Activated T-cell treated with anti-CD3 and anti-CD28 coated beads for 1 hour (primary cell): ENCODE measurements at places on chromosomes 2 and 18.

GRCh38 chr2:118616432-118616831, 231.0 kb downstream of the EN1 start:
- DNase-seq: no peak

DNA sequence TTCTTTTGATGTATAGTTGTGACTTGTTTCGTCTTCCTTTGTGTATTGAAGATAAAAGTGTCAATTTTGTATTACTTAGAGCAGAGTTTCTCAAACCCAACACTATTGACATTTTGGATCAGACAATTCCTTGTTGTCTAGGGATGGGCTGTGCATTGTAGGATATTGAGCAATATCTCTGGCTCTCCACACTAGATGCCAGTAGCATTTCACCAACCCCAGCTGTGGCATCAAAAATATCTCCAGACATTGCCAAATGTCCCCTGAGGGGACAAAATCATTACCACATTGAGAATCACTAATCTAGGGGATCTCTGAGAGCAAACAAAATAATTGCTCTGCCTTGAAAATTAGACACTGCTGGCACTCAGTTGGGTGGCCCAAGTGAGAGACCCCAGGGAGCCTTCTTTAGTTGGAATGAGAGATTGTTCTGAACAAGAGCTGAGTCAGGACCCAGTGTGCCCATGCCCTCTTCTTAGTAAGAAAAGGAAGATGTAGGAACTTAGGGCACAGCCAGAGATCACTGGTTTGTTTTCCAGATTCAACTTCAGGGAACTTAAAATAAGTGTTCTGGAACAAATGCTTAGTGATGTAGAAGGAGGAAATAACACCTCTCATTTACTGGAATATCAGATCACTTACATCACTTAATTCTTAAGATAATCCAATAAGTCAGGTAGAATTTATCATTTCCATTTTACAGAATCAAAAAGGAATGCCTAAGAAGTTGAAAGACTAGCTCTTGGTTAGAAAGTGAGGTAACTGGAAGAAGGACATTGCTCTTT, 466.6 kb upstream of the TNP1 start:
- DNase-seq: no peak

DNA sequence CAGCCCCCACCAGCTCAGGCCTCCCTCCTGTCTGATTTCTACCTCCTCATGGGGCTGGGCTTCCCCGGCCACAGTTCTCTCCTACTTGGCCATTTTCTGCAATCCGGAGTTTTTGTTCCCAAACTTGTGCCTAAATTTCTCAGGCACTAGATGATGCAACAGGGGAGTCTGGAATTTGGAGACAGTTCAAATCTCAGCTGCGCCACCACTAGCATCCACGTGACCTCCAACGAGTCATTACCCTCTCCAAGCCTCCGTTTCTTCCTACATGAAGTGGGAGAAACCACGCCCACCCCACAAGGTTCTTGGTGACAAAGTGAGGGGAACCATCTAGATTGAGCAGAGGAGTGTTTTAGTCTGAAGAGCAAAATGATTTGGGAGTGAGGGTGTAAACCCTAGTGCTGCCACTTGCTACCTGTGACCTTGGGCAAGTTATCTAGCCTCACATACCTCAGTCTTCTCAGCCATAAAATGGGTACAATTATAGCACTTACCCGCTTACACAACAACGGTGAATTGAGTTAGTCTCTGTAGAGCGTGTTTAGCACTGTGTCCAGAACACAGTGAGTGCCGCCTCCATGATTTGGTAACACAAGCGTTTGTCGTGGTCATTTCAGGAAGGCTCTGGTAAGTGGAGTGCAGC, 61.4 kb upstream of the ASAP2 start:
- DNase-seq: no peak

DNA sequence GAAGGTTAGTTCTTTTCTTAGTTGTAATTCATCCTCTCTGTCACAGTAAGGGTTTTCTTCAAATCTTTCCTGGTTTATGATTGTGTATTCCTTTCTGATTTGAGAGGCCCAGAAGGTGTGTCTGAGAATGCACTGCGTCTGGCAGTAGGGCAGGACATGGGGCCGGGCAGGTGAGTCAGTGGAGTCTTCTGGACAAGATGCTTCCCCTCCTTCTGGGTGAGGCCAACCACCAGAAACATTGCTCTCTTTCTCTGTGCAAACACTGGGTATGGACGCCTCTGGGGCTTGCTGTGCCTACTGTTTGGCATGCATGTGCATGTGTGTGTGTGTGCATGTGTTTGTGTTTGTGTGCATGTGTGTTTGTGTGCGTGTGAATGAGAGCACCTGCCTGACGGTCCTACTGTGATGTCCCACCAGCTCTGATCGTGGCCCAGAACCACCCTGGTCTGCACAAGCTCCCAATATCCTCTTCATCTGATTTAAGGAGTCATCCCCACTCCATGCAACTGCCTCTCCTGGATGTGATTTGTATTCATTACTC, 93.2 kb upstream of the DLX2 start:
- DNase-seq: no peak

DNA sequence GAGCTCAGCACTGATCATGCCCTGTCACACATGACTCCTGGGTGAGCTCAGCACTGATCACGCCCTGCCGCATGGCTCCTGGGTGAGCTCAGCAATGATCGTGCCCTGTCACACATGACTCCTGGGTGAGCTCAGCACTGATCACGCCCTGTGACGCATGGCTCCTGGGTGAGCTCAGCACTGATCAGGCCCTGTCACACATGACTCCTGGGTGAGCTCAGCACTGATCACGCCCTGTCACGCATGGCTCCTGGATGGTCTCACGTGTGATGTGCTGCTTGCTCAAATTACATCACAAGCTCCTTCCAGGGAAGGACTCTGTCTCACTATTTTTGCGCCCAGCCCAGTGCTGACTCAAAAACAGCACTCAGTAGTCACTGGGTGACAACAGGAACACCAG, 258.0 kb downstream of the HDAC4 start:
- DNase-seq: no peak

DNA sequence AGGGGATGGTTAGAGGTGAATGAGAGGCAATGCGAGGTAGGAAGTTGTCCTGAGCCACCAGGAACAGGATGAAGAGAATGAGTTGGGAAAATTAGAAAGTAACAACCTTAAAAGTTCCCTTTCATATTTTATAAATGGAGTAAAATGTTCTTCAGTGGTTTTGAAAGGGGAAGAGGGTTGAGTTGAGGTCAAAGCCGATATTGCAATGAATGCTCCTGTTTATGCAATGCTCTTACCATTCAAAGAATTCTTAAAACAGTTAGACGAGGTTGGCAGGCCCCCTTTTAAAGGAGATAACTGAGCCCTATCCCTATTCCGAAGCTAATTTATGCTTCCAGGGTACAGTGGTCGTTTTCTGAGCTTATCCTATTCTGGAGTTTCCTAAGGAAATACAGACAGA, 2110.3 kb upstream of the CELF4 start:
- DNase-seq: no peak

DNA sequence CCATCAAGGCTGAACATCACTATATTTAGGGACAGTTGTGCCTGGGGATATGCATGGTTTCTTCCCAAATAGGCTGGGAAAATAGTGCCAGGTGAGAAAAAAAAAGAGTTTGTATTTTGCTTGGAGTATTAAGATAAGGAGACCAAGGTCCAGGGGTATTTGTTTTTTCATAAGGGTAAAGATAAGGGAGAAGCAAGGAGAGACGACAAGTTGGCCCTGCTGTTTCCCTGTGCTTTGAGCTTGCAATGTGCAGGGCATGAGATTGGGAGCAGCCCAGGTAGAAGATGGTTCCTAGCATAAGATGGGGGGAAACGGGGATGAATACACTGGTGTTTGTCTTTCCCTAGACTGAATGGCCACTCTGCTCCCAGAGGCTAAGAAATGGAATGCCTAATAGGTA, 8.8 kb upstream of the GPR39 start:
- no peak for DNase-seq

- DNase-seq: no peak
These were observed 47.5 kb upstream of the HNRNPA3 start for GRCh38 chr2:177165061-177165583.

- DNase-seq: no peak
These were observed 145.8 kb upstream of the HS6ST1 start for GRCh38 chr2:128464456-128464855.

- DNase-seq: no peak
These were observed at the start of gene IL1R1 for GRCh38 chr2:102141970-102142828. Gene IL1R1 (plus strand): TSS chr2:102142746. CDS start chr2:102157725, 14,979 bp downstream.

DNA sequence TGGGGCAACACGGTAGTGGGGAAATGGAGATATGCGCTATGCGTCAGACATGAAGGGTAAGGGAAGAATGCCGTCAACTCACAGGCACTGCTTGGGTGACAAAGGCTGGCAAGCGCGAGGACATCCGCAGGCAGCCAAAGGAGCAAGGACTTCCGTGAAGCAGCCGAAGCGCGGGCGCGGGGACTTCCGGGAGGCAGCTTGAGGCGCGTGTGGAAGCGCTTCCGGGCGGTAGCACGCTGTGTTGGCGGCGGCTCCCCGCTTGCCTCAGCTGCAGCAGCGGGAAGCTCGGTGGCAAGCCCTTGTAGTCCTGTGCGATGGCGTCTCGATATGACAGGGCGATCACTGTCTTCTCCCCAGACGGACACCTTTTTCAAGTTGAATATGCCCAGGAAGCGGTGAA, at the start of gene PSMA8:
Gene PSMA8, plus strand, starts transcription at position 218 of the 400 bp plus-strand sequence. Its CDS starts 97 bp downstream, at position 315.
- DNase-seq: peak; percentile 19

DNA sequence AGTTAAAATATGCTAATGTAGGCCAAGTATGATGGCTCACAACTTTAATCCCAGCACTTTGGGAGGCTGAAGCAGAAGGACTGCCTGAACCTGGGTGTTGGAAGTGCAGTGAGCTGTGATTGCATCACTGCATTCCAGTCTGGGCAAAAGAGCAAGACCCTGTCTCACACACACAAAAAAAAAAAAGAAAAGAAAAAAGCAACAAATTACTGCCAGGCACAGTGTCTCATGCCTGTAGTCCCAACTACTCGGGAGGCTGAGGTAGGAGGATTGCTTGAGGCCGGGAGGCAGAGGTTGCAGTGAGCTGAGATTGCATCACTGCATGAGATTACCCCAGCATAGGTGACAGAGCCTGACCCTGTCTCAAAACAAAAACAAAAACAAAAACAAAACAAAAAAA, 110.6 kb downstream of the PRELID3A start:
- no peak for DNase-seq

- no peak for DNase-seq
These were observed 36.3 kb downstream of the YWHAQ start for GRCh38 chr2:9594366-9595054.

- DNase-seq: no peak
These were observed 81.7 kb upstream of the REV1 start for GRCh38 chr2:99571533-99571932.

DNA sequence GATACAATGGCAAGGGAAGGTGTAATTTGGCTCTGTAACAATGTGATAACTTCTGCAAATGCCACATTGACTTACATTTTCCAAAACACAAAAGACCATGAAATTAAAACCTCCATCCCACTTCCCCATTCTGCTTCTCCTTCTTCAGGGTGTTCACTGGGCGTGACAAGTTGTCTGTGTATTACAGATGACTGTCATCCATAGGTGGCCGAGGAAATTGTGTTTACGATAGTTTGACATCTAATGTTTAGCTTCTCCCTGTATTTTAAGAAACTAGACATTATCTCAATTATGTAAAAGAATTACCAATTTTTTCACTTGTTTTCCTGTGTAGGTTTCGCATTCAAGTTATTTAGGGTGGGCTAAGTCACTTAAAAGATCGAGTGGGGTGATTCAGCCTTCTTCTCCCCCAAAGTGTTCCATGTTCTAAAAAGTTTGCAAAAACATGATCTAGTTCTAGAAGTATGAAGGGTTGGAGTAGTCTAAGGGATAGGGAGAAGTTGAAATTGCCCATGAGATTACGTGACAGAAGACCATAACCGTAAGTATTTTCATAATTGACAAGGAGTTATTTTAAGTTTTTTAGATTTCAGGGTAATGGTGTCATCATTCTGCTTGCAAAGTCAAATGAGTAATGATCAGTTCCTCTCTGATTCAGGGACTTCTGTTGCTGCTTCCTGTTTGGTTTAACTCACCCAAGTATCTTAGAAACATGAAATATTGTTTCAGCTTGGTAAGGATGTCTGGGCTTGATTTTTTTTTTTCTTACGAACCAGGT, 25.2 kb upstream of the CYTIP start:
- DNase-seq: no peak

DNA sequence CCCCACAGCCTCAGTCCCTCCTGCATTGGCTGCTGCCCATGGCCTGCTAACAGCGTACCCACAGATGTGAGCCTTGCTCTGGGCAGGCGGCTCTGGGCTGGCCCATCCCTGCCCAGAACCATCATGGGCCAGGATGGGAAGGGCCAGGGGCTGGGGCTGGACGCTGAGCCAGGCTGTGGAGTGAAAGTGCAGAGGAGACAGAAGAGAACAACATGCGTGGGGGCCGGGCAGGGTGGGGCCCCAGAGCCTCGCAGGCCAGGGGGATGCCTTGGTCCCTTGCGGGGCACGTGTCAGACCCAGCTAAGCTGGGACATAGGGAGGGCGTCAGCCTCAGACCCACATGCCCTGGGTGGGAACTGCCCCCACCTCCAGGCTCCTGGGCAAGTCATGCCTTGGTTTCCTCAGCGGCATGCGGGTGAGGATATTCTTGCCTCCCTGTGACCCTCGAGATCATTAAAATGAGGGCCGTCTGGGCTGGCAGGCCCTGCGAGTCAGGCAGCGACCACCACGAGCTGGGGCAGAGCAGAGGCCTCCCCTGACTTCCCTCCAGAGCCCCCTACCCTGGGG, 27.3 kb downstream of the GPC1 start:
- DNase-seq: no peak

- DNase-seq: no peak
These were observed 6.2 kb upstream of the GDF7 start for GRCh38 chr2:20660506-20661420.

DNA sequence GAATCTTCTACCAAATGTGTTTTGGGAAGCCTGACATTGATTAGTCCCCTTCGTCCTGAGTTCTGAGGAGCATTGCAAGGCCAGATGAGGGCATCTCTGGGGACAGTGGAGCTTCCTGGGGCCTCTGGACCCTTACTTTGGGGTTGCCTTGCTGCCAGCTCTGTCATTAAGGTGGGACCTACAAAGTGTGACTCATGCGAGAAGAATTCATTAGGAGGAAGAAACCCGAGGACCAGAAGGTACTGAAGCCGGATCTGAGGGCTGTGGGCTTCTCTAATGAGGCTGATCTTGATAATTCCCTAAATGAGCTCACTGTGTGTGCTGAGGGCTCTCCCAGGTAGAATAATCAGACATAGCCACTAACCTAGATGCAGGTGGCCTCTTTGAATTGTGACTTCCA, 695 bp upstream of the SCYGR2 start:
- no peak for DNase-seq

- DNase-seq: no peak
These were observed 5.4 kb downstream of the BOLA3 start for GRCh38 chr2:74142340-74142739.
